Immature natural killer cell (primary cell): ENCODE measurements at places on chromosomes 1 and 21. TPM values are rescaled to one million over a fixed set of nuclear protein-coding genes. Genes with fewer than 3 reads are reported as not detected.

GRCh38 chr1:81369833-81370232 is 430.9 kb upstream of the ADGRL2 start:
- no peak for DNase-seq

DNA sequence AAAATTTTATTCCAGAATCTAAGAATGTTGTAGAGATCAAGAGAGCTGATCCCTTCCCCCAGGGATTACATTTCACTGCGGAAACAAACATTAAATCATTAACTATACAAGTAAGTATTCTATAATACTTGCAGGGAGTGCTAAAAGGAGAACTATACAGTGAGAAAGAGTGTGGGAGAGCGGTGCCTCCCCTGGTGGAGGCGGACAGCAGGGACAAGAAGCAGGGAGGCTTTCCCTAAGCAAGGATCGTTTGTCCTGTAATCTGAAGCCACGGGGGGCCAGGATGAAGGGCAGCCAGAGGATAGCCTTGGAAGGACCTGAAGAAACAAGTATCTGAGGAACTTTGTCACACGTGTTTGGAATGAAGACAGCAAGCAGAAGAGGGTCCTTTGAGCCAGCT is 40.1 kb downstream of the SLC9C2 start:
- DNase-seq, result no peak

DNA sequence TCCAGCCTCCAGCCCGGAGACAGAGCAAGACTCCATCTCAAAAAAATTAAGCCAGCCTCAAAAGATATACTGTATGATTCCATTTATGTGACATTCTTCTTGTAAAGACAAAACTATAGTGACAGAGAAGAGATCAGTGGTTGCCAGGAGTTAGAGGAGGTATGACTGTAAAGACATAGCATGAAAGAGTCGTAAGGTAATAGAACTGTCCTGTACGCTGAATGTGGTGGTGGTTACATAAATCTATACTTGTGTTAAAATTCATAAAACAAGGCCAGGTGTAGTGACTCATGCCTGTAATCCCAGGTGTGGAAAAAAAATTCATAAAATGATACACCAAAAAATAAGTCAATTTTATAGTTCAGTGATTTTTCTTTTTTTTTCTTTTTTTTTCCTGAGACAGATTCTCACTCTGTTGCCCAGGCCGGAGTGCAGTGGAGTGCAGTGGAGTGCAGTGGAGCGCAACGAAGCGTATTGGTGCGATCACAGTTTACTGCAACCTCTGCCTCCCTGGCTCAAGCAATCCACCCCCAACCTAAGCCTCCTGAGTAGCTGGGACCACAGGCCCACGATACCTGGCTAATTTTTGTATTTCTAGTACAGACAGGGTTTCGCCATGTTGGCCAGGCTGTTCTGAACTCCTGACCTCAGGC is 84.9 kb upstream of the CXADR start:
- DNase-seq, result no peak

- no peak for DNase-seq
Measured at GRCh38 chr1:54297596-54298283, 97.8 kb downstream of the MRPL37 start.

DNA sequence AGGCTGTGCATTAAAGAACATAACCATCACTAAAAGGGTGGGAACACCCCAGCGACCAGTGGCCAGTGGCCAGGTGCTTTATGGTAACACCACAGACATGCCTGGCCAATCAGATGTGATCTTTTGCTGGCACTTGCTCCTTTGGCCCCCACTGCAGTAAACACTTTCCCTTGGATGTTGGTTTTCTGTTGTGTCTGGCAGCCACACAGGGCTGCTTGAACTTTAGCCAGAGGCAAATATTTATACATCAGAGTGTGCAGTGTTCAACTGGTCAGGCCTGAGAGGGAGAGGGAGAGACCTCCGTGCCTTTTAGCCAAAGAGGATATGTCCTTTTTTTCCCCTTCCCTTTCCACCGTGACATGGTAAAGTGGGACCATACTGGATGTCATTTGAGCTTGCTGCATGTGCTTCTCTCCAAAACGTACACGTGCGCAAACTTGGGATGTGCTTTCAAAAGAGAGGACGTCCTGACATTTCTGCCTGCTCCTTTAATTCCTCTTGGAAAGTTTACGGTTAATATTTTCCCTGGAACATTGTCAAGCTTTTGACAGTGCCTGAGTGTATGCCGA is 101.2 kb downstream of the NFIA start:
- DNase-seq, result no peak

DNA sequence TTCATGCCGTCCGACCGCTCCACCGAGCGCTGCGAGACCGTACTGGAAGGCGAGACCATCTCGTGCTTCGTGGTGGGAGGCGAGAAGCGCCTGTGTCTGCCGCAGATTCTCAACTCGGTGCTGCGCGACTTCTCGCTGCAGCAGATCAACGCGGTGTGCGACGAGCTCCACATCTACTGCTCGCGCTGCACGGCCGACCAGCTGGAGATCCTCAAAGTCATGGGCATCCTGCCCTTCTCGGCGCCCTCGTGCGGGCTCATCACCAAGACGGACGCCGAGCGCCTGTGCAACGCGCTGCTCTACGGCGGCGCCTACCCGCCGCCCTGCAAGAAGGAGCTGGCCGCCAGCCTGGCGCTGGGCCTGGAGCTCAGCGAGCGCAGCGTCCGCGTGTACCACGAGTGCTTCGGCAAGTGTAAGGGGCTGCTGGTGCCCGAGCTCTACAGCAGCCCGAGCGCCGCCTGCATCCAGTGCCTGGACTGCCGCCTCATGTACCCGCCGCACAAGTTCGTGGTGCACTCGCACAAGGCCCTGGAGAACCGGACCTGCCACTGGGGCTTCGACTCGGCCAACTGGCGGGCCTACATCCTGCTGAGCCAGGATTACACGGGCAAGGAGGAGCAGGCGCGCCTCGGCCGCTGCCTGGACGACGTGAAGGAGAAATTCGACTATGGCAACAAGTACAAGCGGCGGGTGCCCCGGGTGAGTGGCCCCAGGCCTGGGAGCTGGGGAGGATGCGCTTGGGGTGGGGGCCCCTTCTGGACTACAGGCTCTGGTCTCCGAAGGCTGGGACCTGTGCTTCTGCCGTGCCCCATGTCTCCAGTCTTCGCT is 1.1 kb downstream of the SKI start:
- DNase-seq, result peak; percentile 81

Gene LCE1A
- polyA plus RNA-seq, result not detected

DNA sequence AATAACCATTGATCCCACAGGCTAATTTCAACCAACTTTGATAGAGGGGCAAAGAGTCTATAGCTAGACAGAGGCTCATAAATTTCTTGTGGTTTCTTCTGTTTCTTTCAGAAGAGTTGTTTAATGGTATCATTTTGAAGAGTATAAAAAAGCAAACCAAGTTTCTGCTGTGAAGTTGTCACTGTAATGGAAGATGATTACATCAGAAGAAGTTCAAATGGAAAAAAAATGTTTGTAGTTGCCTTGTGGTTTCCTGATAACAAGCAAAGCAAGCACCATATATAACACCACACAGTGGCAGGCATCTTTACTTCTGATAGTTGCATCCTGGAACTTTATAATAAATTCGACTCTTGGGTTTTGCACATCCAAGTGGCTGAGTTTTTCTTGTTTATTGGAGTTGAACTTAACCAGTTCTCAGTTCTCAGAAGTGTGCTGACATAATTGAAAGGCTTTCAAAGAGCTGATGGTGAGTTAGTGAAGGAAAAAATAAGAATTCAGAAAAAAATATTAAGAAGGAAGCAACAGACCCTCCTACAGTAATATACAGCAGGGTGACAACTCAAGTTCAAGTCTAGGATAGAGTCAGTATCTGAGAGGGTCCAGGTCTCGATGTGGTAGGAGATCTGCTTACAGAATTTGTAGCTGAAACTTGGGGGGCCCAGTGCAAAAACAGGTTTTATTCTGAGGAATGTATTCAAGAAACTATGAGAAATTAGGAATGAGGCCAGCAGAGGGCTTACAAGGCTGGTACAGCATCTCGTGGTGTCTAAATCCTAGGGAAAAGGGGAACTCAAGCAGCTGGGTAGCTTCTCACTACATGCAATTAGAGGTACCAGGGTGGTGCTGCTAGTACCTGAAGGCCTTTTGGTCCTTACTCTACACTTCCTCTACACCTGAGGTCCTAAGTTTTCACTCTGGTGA is 123.5 kb downstream of the CRB1 start:
- DNase-seq, result peak; percentile 11

Gene SLC45A3
- polyA plus RNA-seq, result not detected

GRCh38 chr1:56448529-56449300 is 130.6 kb downstream of the PLPP3 start:
- no peak for DNase-seq

Gene KLHL17
- 2.2 TPM for polyA plus RNA-seq

DNA sequence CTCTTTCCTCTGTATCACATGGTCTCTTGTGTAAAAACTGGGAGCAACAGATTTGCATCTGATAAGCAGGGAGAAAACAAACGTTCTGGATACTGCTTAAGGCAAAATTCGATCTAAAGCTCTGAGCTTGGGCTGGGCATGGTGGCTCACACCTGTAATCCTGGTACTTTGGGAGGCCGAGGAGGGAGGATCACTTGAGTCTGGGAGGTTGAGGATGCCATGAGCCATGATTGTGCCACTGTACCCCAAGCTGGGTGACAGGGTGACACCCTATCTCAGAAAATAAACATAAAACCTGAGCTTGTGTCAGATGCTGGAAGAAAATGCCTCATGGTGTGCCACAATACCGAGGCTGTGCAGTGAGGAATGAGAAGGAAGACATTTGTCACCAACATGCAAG is 73.9 kb downstream of the SCCPDH start:
- DNase-seq, result no peak

DNA sequence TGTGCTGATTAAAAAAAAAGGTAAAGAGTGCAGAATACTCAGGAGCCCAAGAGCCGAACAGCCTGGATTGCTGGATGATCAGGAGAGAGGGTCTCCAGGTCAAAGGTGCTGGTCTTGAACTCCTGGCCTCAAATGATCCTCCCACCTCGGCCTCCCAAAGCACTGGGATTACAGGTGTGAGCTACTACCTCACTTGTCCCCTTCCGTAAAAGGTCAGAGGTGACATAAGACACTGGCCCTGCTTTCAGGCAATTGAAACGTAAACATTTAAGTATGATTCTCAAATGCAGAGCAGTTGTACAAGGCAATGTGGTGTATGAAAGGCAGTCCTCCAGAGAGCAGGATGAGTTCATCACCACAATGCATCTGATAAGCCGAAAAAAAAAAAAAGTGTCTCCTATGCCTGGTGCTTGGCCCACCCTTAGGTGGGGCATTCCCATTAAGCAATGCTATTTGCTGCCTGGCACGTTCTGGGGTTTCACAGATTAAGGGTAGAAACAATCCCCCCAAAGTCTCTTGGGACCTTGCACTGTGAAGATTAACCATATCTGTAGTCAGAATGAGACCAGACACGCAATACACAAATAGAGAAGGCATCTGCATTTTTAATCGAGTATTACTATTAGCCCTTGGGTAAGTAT is 47.7 kb downstream of the PARP1 start:
- DNase-seq, result no peak

GRCh38 chr1:234598974-234599616 is 10.9 kb downstream of the IRF2BP2 start:
- DNase-seq, result no peak

GRCh38 chr1:74686928-74687327 is 13.3 kb upstream of the ERICH3 start:
- DNase-seq, result no peak

DNA sequence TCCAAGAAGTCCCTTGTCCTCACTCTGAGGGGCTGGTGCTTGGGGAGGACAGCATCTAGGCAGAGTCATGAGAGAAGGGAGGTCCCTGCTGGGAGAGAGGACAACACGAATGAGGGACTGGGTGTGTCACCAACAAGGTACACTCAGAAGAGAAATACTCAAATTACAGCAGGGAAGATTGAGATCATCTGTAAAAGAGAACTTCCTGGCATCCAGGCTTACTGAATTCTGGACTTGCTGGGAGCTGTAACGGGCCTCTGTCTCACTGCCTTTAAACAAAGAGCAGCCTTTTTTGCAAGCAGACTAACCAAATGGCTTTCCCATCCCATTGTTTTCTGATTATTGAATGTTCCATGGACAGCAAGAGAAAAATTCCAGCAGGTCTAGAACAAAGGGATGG is 195.7 kb upstream of the RAB4A start:
- no peak for DNase-seq

Gene DCLRE1B
- 8.4 TPM for polyA plus RNA-seq

Gene HSD3B1
- not detected for polyA plus RNA-seq

DNA sequence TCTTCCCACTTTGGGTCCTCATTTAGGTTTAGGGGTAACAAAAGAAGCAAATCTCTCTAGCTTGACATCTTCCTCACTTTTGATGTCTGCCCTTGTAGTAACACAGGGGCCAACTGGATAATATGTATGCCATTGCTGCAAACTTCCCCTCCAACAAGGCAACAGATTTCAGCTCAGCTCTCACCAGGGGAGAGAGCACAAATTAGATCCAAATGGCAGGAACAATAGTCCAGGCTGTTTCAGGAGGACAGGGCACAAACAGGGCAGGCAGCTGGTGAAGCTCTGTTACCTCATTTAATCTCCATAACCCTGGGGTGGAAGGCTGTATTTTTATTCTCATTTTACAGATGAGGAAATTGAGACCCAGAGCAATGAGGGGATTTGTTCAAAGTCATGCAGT is 4.3 kb upstream of the PIK3R3 start:
- DNase-seq, result no peak

GRCh38 chr1:95371666-95372282 is 137.8 kb downstream of the RWDD3 start:
- no peak for DNase-seq

- DNase-seq, result no peak
Measured at GRCh38 chr21:34031835-34032370, 41.5 kb upstream of the MRPS6 start.

Gene ERICH3
- polyA plus RNA-seq, result not detected

Gene HS2ST1
- 7.5 TPM for polyA plus RNA-seq

Gene ACOT11
- polyA plus RNA-seq, result 0.44 TPM

DNA sequence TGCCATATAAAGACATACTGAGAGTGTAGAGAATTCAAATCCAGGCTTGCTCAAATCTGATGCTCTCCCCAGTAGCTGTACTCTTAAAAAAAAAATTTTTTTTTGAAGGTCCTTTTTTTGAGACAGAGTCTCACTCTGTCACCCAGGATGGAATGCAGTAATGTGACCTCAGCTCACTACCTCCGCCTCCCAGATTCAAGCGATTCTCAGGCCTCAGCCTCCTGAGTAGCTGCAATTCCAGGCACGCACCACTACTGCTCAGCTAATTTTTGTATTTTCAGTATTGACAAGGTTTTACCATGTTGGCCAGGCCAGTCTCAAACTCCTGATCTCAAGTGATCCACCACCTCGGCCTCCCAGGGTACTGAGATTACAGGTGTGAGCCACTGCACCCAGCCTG is 28.7 kb downstream of the STYXL2 start:
- no peak for DNase-seq

GRCh38 chr1:119124764-119125163 is 15.7 kb downstream of the WARS2 start:
- DNase-seq, result no peak

Gene PTGFR
- polyA plus RNA-seq, result not detected
